ENCODE measurements at places on chromosomes 1 and 21.

GRCh38 chr1:175019524-175019923 lies 3.7 kb downstream of the MRPS14 start:
- no peak for DNase-seq

DNA sequence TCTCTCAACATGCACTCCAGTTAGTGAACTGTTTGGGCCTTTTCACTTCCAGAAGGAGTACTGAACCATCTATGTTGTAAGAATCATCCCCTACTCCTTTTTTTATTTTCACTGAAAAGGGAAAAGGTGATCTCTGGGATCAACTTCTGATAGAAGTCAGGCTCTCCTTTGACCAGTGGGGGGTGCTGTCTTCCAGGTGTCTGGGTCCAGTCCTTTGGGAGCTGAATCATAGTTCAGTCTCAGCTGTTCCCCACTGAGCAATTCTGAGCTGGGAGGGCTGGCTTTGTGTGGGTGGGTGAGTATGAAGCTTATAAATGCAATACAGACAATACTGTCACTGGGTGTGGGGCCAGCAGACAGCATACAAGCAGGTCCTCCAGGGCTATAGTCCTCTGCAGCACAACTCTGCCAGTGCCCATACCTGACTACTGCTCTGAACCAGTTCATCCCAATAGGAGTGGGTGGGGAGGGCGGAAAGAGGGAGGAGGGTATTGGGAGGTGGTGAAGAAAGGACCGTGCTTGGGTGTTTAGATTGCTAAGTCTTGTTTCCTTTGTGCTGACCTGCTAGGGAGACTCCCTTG lies 12.5 kb upstream of the SARS1 start:
- DNase-seq: peak; percentile 86

- no peak for DNase-seq
Measured at GRCh38 chr1:113784104-113784779, 25.0 kb upstream of the PHTF1 start.

- DNase-seq: no peak
Measured at GRCh38 chr1:118826669-118827068, 161.5 kb downstream of the TBX15 start.

- no peak for DNase-seq
Measured at GRCh38 chr1:156656806-156657740, 15.2 kb downstream of the BCAN start.

DNA sequence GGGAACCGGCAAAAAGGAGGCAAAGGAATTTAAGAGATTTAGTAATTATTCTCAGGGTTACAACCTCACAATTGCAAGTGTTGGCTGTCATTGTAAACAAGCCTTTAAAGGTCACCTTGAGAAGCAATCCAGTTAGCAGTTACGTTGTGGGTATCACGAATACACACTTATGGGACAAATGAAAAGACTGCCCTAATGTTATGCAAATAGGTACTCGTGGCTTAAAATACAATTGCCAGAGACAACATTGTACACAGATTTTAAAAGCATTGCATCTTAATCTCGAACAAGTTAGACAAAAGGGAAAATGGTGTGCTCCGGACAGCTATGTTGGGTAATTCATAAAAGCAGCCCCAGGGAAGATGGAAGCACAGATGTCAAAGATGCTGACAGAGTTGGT lies 120.5 kb upstream of the ZC3H12A start:
- no peak for DNase-seq
